A549 treated with Hydrocortisone at 1 μM for 4 hours (cell line): ENCODE measurements at places on chromosomes 3 and 15. TPM values are rescaled to one million over a fixed set of nuclear protein-coding genes. Genes with fewer than 3 reads are reported as not detected.

The ZNF619 gene
- 1.7 to 2.4 TPM (median 2.0 TPM) in 5 replicates for total RNA-seq

The MRPL47 gene
- 37.0 to 42.1 TPM (median 38.5 TPM) in 5 replicates for total RNA-seq

The TGM4 gene
- total RNA-seq, result 0.12 to 0.30 TPM (median 0.16 TPM) in 5 replicates

The TRAIP gene
- total RNA-seq, result 10.8 to 14.1 TPM (median 13.6 TPM) in 5 replicates

The NEIL1 gene
- 1.9 to 3.6 TPM (median 2.5 TPM) in 5 replicates for total RNA-seq

The SHC4 gene
- 0.60 to 0.93 TPM (median 0.86 TPM) in 5 replicates for total RNA-seq

The CLRN1 gene
- not detected in 5 replicates for total RNA-seq

The WNT7A gene
- 0.03 to 0.09 TPM (median 0.05 TPM) in 5 replicates for total RNA-seq

The RNF13 gene
- total RNA-seq, result 33.9 to 55.4 TPM (median 38.8 TPM) in 5 replicates

The IQCH gene
- 1.1 to 2.2 TPM (median 1.4 TPM) in 5 replicates for total RNA-seq

The ZNF385D gene
- 0.08 to 0.16 TPM in 2 of 5 replicates, not detected in the others for total RNA-seq

The GREM1 gene
- 3.2 to 9.3 TPM (median 4.9 TPM) in 5 replicates for total RNA-seq

The UBE3A gene
- total RNA-seq, result 19.3 to 28.3 TPM (median 21.6 TPM) in 5 replicates

The NOX5 gene
- total RNA-seq, result 0.11 to 0.35 TPM (median 0.20 TPM) in 5 replicates

The APBA2 gene
- 16.3 to 21.2 TPM (median 18.2 TPM) in 5 replicates for total RNA-seq

The METTL6 gene
- 24.8 to 35.2 TPM (median 28.5 TPM) in 5 replicates for total RNA-seq

The SLC51B gene
- total RNA-seq, result 14.4 to 20.3 TPM (median 15.9 TPM) in 5 replicates

The PLA2G4E gene
- 0.03 TPM in 1 of 5 replicates, not detected in the others for total RNA-seq

The SNTN gene
- total RNA-seq, result not detected in 5 replicates

The REC114 gene
- total RNA-seq, result not detected in 5 replicates

The PLSCR5 gene
- total RNA-seq, result not detected in 5 replicates

The LRRC31 gene
- not detected in 5 replicates for total RNA-seq
